ENCODE measurements at places on chromosomes 4 and X. TPM values are rescaled to one million over a fixed set of nuclear protein-coding genes. Genes with fewer than 3 reads are reported as not detected.

The PRSS12 gene
- not detected for total RNA-seq

The CSTF2 gene
- 11.6 TPM for total RNA-seq

The TRAM1L1 gene
- total RNA-seq, result 1.3 TPM

The MAP7D2 gene
- total RNA-seq, result 0.48 TPM

DNA sequence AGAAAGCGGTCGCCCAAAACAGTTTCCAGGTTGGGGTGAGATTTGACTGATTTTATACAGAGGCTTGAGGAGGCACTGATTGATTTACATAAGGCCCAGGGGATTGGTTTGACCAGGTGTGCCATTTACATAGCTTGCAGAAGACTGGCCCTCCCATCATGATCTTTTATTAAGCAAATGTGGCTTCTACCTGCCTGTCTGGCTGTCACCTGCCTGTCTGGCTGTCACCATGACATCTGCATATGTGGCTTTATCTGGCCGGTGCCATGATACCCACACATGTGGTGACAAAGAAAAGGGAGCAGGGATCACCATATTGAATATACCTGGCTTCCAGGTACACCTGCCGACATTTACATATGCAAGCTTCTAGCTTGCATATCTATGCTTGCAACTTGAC is 17.0 kb upstream of the CDS1 start:
- H3K4me1 ChIP-seq, result no peaks in the 10 kb centered on the region
- no peaks in the 10 kb centered on the region for H3K36me3 ChIP-seq
- H3K27me3 ChIP-seq, result peaks cover 3% of the 10 kb centered on the region
- H3K4me3 ChIP-seq, result no peak overlapping the region
- DNase-seq, result no peak

GRCh38 chr4:145564540-145564939 is 54.6 kb upstream of the MMAA start:
- no peaks in the 10 kb centered on the region for H3K4me1 ChIP-seq
- H3K36me3 ChIP-seq, result no peaks in the 10 kb centered on the region
- no peak for DNase-seq
- no peak overlapping the region for H3K27ac ChIP-seq
- no peak overlapping the region for H3K4me3 ChIP-seq

DNA sequence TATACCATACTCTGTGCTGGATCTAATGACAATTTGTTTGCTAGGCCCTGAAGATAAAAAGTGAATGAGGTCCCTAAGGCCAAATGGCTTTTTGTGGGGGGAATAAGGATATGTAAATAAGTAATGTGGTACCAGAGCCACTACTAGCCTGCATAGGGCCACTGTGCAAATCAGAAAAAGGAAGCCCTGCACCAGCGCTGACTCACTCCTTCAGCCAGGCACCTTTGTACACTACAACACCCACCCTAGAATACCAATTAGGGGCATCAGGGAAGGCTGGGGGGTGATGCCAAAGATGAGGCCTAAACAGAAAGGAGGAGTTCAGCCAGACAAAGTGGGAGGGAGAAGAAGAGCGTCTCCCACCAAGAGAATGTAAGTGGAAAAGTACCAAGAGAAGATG is 122.2 kb downstream of the CAMK2D start:
- peaks cover 24% of the 10 kb centered on the region for H3K4me1 ChIP-seq
- H3K4me3 ChIP-seq, result no peak overlapping the region
- H3K36me3 ChIP-seq, result no peaks in the 10 kb centered on the region
- H3K27me3 ChIP-seq, result no peaks in the 10 kb centered on the region
- no peak for DNase-seq
- H3K27ac ChIP-seq, result peak overlapping the region; percentile 69

DNA sequence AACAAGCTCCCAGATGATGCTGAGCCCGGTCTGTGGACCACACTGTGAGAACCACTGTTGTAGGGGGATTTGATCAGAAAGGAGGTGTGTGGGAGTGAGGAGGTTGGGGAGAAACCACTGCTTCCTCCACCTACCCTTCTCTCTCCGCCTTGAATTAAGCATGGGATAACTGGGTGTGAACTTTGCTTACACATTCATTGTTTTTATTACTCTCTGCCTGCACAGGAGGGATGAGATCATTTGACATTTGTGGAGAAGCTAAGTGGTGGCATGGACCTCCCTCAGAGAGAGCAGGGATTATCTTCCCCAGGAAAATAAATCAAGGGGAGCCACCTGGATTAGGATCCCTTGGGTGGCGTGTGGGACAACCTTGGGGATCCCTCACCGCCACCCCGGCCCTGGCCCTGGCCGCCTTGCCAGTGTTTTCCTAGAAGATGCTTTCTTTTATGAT is 212.1 kb upstream of the ATP6AP2 start:
- H3K4me1 ChIP-seq, result no peaks in the 10 kb centered on the region
- H3K27ac ChIP-seq, result no peak overlapping the region
- H3K36me3 ChIP-seq, result no peaks in the 10 kb centered on the region
- no peak overlapping the region for H3K4me3 ChIP-seq
- H3K27me3 ChIP-seq, result no peaks in the 10 kb centered on the region
- DNase-seq, result no peak

- H3K4me1 ChIP-seq, result no peaks in the 10 kb centered on the region
- no peaks in the 10 kb centered on the region for H3K27me3 ChIP-seq
- DNase-seq, result no peak
- H3K36me3 ChIP-seq, result no peaks in the 10 kb centered on the region
Measured at GRCh38 chr4:152225680-152226079, 310.2 kb downstream of the FBXW7 start.

GRCh38 chr4:70515367-70516250 is 2.8 kb upstream of the AMTN start:
- no peak for DNase-seq
- H3K36me3 ChIP-seq, result no peaks in the 10 kb centered on the region
- no peaks in the 10 kb centered on the region for H3K27me3 ChIP-seq
- H3K4me3 ChIP-seq, result no peak overlapping the region
- H3K4me1 ChIP-seq, result no peaks in the 10 kb centered on the region

DNA sequence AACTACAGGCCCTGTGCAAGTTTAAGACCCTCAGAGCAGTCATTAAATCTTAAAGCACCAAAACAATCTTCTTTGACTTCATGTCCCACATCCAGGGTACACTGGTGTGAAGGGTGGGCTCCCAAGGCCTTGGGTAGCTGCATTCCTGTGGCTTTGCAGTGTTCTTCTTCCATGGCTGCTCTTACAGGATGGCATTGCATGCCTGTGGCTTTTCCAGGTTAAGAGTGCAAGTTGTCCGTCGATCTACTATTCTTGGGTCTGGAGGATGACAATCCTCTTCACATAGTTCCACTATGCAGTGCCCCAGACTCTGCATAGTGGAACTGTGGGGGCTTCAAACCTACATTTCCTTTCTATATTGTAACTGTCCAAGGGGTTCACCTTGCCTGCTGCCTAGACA is 494.5 kb downstream of the CFAP47 start:
- no peak overlapping the region for H3K4me3 ChIP-seq
- no peak for DNase-seq
- H3K4me1 ChIP-seq, result no peaks in the 10 kb centered on the region
- H3K27me3 ChIP-seq, result no peaks in the 10 kb centered on the region
- H3K27ac ChIP-seq, result no peak overlapping the region

DNA sequence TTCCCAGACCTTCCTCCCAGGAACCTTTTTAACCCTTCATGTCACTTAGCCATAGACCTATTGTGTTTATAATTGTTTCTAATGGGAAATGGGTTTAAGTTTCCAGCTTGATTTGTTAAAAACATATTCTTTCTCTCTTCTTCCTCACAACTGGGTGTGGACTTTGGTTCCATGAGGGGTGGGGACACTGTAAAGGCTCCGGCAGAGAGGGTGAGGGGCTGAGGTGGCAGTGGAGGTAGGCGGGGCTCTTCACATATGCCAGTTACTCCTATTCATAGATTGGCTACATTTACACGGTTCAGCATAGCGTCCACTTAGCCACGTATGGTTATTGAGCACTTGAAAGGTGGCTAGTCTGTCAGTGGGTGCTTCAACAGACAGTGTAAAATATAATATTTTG is 7.8 kb downstream of the INTS6L start:
- no peak for DNase-seq
- H3K27me3 ChIP-seq, result no peaks in the 10 kb centered on the region
- H3K4me3 ChIP-seq, result no peak overlapping the region
- H3K27ac ChIP-seq, result no peak overlapping the region
- H3K4me1 ChIP-seq, result no peaks in the 10 kb centered on the region

DNA sequence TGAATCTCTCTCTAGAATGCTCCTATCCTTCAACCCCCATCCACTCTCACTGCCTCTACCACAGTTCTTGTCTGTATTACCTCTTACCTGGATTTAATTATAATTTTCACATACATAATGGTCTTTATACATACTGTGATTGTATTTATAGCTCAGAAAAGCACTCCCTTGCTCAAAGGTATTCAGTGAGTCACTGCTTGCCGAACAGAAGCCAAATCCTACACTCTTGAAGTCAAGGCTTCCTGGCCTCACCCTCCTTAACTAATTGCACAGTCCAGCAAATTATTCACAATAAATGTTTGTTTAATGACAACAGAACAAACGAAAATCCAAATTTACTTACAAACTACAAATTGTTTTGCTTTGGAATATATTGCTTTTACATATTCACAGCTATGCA is 159.5 kb downstream of the KLHL13 start:
- no peaks in the 10 kb centered on the region for H3K4me1 ChIP-seq
- H3K4me3 ChIP-seq, result no peak overlapping the region
- H3K36me3 ChIP-seq, result no peaks in the 10 kb centered on the region
- H3K27me3 ChIP-seq, result no peaks in the 10 kb centered on the region
- H3K27ac ChIP-seq, result no peak overlapping the region
- no peak for DNase-seq

- no peak overlapping the region for H3K4me3 ChIP-seq
- no peak overlapping the region for H3K27ac ChIP-seq
- H3K36me3 ChIP-seq, result no peaks in the 10 kb centered on the region
- H3K27me3 ChIP-seq, result no peaks in the 10 kb centered on the region
- DNase-seq, result no peak
Measured at GRCh38 chrX:11393949-11394654, 100.9 kb downstream of the AMELX start.

All from heart left ventricle (tissue), 16 donors.